Eye (tissue), 1 donor: ENCODE measurements at places on chromosomes 13 and 19.

DNA sequence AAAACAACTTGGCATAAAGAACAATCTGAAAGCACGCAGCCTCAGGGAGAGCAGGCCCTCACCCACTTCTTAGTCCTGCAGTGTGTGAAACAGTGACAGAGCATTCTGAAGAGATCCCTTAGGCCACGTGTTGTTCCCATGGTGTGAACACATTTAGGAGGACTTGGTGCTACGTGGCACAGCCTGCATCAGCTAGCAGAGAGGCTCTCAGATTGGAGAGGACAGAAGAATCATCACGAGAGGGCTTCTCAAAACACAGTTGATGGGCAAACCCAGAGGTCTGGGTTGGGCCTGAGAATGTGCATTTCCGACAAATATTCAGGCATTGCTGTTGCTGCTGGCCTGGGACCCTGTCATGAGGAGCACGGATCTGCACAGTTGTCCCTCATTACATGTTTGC lies 26.1 kb upstream of the TFDP1 start:
- no peak for DNase-seq

DNA sequence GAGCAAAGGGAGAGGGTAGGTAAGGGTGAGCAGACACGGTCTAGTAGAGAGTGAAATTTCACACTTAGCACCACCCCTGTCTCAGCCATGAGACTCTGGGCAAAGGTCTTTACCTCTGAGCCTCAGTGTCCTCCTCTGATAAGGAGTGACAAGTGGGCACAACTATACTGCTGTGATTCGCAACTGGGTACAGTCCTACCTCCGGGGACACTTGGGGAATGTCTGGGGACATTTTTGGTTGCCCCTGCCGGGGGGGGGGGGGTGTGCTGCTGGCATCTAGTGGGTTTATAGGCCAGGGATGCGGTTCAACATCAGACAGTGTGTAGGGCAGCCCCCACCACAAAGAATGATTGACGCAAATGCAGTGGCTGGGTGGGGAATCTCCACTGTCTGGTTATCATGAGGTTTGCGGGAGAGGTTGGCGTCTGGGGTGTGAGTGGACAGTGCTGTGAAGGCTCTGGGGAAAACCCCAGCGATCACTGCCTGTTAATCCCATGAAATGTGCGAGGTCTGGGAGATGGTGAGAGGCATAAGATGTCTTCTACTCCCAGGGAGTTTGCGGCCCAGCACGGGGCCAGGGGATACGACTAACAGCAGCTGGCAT lies 4.3 kb downstream of the NACC1 start:
- no peak for DNase-seq

DNA sequence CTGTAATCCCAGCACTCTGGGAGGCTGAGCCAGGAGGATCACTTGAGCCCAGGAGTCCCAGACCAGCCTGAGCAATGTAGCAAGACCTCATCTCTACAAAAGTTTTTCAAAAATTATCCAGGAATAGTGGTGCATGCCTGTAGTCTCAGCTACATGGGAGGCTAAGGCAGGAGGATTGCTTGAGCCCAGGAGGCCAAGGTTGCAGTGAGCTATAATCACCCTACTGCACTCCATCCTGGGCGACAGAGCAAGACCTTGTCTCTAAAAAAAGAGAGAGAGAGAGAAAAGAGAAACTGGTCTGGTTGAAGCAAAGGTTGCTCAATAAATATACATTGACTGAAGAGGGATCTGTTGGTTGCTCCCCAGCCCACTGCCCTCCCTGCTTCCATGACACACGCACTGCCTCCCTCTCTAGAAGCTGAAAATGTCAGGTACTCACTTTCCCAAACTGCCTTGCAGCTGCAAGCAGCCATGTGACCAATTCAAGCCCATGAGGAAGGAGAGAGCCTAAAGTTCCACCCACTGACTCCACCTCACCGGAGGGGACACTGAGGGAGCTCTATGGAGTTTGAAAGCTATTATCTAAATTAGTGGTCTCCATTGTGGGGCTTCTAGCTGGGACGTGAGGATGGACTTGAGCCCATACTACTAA lies 14.0 kb downstream of the CEACAM16 start:
- DNase-seq: no peak

DNA sequence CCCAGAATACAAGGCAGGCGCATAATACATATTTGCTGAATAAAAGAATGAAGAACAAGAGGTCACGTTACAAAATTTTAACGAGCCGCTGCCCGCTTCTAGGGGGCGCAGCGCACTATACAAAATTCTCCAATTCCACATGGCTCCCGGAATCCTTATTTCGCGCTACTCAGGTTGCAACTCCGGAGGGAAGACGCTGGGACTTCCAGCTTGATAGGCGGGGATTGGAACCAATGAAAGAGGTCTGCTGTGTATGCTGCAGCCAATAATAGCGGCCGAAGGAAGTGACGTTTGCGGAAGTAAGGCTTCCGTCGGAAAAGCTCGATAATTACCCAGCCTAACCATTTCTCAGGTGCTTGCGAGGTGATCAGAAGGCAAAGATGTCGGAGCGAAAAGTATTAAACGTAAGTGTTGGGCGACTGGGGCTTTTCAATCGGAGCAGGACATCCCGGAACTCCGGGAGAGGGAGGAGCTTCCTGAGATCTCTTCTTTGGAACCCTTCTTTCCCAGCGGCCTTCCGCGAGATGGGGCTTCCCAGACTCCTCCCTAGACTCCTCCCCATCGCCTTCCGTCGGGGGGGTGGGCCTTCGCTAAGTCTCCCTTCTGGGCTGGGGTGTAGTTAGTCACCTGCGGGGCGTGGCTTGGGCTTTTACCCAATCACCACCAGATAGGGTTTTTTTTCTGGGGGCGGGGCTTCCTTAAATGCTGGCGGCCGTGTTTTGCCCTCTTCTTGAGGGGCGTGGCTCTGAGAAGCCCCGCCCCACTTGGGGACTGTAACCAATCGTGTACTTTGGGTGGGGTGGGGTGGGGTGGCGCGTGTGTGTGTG lies at the start of gene YJU2:
Gene YJU2 (plus strand): TSS at position 314 of the 827 bp plus-strand sequence. CDS start 67 bp downstream, at position 381.
- peak; percentile 100 for DNase-seq

DNA sequence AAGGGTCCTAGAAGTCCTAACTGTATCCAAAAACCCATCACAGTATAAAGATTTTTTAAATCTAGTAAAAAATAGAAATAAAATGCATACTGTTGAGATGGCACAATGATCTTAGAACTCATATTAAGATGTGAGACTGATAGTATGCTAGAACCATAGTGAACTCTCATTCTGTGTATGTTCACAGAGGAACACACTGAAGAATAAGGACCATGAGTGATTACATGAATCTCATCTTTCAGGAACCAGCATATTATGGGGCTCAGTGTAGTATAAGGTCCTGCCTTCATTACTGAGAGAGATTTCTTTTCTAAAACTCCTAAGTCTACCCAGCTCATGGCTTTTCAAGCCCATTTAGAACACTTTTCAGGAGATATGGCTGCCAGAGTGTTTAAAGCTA lies 59.8 kb upstream of the RFC3 start:
- no peak for DNase-seq

DNA sequence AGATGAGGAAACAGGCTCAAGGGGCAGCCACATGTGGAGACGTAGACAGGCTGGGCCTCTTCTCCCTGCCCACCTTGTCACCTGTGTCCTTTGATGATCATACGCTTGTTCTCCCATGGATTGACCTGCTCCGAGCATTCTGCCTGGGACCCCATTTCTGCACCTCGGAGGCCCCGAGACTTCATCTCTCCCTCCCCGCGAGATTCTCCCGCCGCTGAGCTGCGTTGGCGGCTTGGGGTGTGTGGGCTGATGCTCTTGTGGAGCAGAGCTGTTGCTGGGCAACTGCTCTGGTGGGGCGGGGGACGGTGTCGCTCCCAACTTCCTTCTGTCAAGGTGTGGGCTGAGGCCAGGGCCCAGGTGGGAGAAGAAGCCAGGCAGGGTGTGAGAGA lies 22.1 kb downstream of the MAST3 start:
- no peak for DNase-seq

GRCh38 chr13:108155185-108156106 lies 59.9 kb downstream of the LIG4 start:
- DNase-seq: peak; percentile 87

GRCh38 chr19:12956446-12957388 lies at the start of gene GADD45GIP1:
Gene GADD45GIP1, minus strand, starts transcription at chr19:12957223. Its CDS starts 11 bp downstream, at chr19:12957212.
- DNase-seq: peak; percentile 87

- no peak for DNase-seq
Measured at GRCh38 chr19:17866964-17867486, 4.7 kb upstream of the SLC5A5 start.

- no peak for DNase-seq
Measured at GRCh38 chr13:30318026-30318425, 10.7 kb upstream of the KATNAL1 start.

- no peak for DNase-seq
Measured at GRCh38 chr19:56566904-56567273, 379 bp upstream of the ZNF470 start.

DNA sequence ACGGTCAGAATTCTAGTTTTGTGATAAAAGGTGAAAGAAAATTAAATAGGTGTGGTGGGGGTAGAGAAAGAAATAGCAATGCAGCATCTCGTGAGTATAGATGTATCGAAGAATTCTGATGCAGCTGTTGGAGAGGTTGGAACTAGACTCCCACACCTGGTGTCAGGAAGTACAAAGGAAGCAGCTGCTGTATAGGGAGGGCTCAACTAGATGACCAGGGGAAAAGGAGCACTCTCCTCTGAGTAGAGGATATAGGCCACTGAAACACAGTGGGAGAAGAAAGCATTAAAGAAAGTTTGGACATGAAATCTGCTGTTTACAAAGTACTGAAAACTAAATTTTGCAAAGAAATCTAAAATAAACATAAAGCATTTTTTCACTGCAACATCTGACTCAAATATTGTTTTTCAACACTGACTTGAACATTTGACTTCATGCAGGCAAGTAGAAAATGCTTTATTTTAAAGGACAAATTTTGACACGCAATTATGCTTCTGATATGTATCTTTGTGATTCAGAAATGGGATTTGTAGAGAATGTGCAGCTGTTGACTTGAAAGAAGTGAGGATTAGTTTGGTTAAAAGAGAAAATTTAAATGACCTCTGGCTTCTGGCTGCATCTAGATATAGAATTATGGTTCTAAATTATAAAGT lies 82.2 kb downstream of the MIPEP start:
- peak; percentile 19 for DNase-seq

GRCh38 chr19:13016245-13016627 lies 21.0 kb downstream of the NFIX start:
- DNase-seq: no peak

- no peak for DNase-seq
Measured at GRCh38 chr19:32427536-32427935, 22.0 kb downstream of the DPY19L3 start.

- peak; percentile 57 for DNase-seq
Measured at GRCh38 chr13:39496506-39496905, 106.5 kb downstream of the LHFPL6 start.

DNA sequence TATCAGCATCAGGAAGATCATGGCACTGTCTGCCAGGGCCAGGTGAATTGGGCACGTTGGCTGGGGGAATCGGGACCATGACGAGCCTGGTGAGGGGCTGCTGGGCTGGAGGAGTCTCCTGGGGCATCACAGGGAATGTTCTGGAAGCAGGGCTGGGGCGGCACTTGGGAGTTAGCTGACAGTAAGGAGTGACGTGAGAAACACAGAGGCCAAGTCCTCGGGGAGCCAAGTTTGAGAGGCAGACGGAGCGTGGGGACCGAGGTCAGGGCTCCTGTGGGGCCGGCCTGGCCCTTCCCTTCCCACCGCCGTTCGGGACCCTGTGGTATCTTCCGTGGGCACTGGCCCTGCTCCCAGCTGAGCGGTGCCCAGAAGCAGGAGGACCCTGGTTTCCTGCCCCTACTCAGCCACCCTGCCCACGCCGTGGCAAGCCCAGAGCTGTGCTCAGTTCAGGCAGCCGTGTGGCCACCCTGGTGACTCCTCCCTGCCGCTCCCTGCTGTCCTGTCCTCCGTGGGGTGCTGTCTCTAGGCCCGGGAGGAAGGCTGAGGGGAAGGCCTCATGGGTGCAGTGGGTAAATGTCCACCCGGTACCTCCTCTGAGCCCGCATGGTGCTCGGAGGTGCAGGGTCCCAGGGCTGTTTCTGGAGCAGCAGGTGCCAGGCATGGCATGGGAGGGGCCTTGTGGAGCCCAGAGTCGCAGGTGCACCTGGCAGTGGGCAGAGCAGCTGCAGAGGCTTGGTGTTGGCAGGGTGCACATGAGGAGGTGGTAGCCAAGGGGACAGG lies 25.2 kb downstream of the CRTC1 start:
- no peak for DNase-seq

GRCh38 chr19:3277649-3278048 lies 53.2 kb downstream of the CELF5 start:
- DNase-seq: no peak

DNA sequence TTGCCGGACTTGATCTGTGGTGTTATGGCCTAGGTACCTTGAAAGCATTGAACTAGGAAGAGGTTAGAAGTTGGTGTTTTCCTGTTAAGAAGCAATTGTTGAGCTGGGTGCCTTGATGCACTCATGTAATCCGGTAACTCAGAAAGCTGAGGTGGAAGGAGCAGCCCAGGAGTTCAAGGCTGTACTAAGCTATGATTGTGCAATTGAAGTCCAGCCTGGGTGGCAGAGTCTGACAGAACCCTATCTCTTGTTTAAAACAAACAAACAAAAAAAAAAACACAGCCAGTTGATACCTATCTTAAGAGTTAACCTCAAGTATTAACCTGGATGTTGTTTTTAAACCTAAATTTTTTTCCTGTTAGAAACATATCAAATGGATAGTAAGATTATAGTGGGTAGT lies 19.3 kb downstream of the SAFB start:
- no peak for DNase-seq
